Stimulated activated effector memory CD8-positive, alpha-beta T cell treated with anti-CD3 and anti-CD28 coated beads, Interleukin-12 subunit alpha, Interleukin-12 subunit beta, amount 100 ng/mL, for 72 hours (primary cell): ENCODE measurements at places on chromosomes 1 and 21.

GRCh38 chr1:50595874-50596273 lies 172.6 kb upstream of the DMRTA2 start:
- DNase-seq = no peak

DNA sequence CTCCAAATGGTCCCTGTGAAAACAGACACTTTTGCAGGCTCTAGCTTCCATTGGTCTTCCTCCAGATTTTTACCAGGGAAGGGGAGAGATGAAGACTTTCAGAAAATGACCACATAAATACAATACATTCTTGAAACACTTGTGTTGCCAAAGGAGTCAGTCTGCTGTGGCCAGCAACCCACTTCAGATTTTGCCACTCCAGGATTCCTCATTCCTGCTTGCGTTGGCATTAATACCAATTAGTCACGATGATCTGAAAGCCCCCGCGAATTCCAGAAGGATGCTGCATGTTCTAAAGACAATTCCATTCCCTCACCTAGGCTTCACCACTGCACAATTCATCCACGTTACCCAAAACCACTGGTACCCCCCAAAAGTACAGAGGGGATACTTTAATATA lies 7.9 kb upstream of the BACE2 start:
- no peak for DNase-seq

DNA sequence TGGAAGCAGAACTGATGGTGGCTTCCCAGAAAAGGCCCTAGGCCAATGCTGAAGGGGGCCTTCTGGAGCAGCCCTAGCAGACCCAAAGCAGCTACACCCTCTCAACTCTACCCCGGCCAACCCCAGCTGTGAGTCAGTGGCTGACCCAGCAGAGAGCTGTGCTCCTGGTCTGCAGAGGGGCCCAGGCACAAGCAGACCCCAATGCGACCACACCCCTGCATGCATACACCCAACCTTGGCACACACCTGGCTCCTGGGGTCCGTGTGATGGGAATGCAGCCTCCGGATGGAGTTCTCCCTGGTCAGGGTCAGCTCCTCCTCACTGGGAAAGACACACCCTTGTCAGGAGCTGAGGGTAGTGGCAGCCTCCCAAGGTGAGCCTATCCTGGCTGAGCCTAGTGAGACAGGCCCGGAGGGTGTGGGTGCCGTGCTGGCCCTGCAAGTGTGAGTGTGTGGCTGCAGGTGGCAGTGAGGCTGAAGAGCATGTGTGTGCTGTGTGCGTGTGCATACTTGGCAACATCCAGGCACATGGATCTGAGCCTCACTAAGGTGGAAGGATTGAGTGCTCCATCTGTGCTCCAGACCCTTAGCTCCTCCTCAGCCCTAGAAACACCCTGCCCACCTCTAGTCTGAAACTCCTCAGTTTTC lies 3.9 kb upstream of the ARHGAP30 start:
- DNase-seq = no peak

GRCh38 chr1:196180847-196181593 lies 427.2 kb downstream of the KCNT2 start:
- DNase-seq = no peak

GRCh38 chr1:86233403-86233802 lies 76.8 kb upstream of the COL24A1 start:
- DNase-seq = no peak

- DNase-seq = no peak
Measured at GRCh38 chr21:34533938-34534337, 21.9 kb upstream of the KCNE1 start.

DNA sequence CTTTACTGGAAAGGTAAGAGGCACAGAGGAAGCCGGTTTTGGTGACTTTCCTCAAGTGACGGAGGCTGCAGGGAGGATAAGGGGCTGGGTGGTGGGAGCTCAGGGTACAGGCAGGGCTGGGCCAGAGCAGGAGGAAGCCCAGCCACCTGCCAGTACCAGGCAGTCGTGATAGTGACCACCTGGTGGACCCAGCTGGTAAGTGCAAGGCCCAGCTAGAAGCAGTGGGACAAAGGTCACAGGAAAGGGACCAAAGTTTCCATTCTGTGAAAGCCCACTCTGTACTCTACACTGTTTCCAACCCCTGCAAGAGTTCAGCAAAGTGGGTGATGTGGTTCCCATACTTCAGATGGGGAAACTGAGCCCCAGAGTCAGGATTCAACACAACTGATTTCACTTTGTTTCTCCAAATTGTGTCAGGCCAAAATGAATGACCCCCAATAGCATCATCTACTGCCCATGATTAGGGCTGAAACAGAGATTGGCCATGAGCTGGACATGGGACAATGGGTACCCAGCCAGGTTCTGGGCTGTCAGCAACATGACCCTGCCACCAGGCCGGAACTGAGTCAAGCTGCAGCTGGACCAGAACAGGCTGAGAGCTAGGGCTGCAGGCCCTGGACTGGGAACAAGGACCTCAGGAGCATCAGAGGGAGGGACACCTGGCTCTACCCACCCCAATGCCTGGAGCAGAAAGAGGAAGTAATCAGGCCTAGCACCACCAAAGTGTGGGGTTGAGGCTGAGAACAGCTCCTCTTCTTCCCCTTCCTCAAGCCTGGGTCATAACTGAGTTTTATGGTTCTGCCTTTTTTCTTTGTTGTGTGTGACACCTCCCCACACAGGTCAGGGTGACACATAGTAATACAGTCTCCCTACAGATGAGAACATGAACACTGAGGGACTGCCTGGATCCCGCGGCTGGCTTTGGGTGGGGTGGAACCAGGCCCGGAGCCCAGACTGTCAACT lies 50.2 kb downstream of the KCNN3 start:
- no peak for DNase-seq

DNA sequence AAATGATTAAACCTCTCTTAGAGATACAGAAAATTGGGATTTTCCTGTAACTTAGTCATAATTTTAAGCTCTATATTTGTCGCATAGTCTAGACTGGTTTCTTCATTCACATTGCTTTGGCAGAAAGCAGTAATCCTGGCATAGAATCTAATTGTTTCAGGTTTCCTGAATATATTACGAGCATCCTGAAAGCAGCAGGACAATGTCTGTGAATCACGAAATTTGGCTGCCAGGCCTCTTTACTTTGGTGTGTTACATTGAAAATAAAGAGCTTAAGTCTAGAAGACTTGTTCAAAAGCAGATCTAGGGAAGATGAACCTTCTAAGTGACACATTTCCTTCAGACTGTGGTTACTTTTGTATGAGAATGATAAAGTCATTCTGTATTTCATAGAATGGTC lies 72.2 kb downstream of the TDRD5 start:
- no peak for DNase-seq

DNA sequence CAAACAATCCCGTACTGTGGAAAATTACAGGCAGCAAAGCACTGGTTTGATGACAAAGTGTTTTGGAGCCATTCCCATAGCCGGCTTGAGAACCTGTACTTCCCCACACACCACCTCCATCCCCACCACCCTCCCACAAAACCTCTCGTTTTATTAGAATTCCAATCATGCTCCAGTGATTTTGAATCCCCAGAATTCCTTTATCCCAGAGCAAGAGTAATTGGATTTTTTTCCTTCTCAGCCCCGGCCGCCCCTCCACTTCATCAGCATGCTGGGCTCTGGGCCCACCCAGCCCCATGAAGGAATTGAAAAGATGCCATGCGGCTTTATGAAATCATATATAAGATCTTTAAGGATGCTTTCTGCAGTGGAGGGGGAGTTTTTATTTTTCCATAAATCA lies 136.6 kb downstream of the OMA1 start:
- no peak for DNase-seq

DNA sequence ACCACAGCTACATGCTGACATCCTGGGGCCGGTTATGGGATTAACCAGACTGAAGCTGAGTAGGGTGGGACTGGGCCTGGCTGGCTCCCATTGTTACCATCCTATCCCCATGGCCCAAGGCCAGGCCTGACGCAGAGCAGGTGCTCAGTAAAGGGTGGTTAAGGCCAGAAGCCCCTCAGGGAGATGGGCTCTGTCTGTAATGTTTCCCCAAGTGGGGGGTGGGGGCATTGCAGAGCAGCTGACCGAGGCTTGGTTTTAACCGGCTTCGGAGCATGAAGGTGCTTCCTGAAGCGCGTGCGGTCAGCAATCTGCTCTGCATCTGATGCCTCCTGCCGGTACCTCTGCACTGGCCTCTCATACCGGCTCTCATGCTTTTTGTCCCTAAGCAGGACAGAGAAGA lies 83.4 kb upstream of the ACTL8 start:
- DNase-seq = no peak

DNA sequence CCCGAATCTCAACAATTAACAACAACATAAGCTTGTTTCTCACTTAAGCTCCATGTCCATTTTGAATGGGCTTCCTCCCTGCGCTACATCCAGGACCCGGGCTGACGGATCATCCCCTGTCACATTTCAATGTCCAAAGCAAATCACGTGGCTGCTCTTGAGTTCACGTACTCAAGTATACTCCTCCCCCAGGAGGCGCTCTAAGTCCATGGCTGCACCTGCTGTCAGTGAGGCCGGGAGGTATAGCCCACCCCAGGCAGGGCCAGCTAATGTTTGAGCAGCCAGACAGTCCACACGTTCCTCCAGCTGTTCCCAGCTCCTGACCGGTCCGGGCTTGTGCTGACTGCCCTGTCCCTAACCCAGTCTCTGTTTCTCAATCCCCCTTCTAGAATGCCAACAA lies 220.8 kb downstream of the SLC35F3 start:
- DNase-seq = peak; percentile 15

GRCh38 chr1:247500865-247501264 lies 35.4 kb downstream of the OR2C3 start:
- DNase-seq = no peak

DNA sequence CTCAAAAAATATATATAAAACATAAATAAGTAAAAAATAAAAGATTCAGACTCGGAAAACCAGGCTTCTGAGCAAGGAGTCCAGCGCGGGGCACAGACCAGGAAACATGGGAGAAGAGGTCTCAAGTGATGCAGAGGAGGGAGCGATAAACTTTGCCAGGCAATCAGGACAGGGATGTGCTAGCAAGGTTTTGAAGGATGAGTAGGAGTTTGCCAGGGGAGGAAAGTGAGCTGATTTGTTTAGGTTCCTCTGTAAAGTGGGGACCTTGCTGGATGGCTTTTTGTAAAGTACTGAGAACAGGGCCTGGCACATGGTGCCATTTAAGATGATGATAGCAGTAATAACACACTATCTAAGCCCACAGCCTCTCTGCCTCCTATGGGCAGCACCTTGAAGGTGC lies 86.1 kb downstream of the SPSB1 start:
- DNase-seq = no peak

- DNase-seq = no peak
Measured at GRCh38 chr1:229535230-229535629, 23.3 kb downstream of the ABCB10 start.

DNA sequence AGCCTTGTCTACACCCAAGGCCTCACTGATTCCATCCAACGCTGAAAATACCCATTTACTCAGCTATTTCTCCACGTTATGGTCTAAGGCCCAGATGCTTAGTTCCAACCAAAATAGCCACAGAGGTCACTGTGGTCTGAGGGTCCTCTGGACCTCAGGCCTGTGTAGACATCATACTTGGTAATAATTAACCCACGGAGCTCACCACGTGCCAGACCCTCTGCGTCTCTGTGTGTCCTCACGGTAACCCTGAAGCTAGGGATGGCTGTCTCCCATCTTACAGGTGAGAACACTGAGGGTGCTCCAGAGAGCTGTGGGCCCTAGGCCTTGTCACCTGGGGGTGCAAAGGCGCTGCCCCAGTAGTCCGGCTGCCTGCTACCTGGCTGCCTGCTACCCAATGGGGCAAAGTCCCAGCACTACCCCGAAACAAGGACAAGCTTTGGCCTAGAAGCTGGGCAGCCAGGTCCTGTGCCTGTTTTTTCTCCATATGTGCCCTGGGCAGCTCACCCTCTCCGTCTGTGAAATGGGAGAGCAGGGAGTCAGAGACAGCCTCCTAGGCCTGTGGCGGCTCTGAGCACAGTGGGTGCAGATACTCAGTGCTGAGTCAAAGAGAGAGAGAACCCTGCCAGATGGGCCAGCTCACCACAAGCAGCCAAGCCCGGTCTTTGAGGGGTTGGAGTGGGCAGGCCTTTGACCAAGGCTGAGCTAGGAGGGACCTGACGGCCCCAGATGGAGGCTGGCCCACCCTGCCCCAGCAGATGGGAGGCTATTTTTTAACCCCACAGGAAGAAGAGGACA lies 17.0 kb upstream of the RUNX3 start:
- DNase-seq = peak; percentile 76

GRCh38 chr1:5716126-5716525 lies 276.1 kb downstream of the NPHP4 start:
- DNase-seq = no peak

- no peak for DNase-seq
Measured at GRCh38 chr1:230249695-230250480, 176.2 kb downstream of the PGBD5 start.

DNA sequence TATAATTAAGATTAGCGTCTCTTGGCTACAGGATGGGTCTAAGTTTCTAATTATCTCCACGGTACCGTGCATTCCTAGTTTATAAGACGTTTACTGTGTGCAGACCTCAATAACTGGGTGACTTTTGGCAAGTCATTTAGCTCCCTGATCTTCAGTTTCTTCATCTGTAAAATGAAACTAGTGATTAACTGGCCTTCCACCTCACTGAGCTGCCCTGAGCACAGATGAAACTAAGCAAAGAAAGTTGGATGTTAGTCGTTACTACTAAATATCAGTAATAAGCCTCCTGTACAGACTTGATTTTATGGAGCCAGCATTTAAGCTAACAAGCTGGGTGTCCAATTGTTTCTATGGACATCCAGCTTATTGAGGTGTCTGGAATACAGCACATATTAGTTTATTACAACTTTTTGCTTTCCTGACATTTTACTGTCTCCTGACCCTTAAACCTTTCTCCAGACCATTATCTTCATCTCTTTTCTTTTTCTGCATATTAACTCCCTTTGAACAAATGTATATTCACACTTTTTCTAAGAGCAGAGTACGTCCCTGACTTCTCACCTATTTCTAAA lies 1.1 kb downstream of the CR2 start:
- no peak for DNase-seq

DNA sequence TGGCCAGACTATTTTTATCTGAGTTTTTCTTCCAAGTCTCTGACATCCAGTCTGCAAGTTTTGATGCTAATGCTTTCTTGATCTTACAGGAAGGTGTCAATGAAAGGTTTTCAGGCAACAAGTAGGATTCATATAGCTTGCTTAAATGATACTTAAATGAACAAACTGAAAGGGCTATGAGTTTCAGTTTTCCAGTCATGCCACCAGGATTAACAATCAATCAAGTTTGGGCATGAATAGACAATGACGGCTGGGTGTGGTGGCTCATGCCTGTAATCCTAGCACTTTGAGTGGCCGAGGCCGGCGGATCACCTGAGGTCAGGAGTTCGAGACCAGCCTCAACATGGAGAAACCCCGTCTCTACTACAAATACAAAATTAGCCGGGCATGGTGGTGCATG lies 34.3 kb upstream of the SLC16A1 start:
- no peak for DNase-seq

DNA sequence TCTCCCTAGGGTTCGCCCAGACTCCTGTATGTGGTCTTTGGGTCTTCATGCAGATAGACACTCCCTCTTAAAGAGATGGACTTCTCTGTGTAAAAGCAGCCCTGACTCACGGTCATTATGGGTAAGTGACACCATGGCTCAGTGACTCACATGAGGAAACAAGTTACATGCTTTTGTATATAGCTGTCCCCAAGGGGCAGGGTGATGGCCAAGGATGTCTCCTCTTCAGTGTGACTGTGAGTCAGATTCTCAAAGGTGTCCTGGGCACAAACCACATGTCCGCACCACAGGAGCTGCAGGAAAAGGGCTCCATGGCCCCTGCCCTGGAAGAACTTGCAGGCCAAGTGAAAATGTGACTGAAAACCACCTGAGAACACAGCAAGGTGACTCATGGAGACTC lies 380.4 kb downstream of the NPHP4 start:
- DNase-seq = peak; percentile 29
